ENCODE measurements at places on chromosomes 4 and X. TPM values are rescaled to one million over a fixed set of nuclear protein-coding genes. Genes with fewer than 3 reads are reported as not detected.

- DNase-seq: no peak
These were observed 47.2 kb downstream of the SLC34A2 start for GRCh38 chr4:25702848-25703247.

DNA sequence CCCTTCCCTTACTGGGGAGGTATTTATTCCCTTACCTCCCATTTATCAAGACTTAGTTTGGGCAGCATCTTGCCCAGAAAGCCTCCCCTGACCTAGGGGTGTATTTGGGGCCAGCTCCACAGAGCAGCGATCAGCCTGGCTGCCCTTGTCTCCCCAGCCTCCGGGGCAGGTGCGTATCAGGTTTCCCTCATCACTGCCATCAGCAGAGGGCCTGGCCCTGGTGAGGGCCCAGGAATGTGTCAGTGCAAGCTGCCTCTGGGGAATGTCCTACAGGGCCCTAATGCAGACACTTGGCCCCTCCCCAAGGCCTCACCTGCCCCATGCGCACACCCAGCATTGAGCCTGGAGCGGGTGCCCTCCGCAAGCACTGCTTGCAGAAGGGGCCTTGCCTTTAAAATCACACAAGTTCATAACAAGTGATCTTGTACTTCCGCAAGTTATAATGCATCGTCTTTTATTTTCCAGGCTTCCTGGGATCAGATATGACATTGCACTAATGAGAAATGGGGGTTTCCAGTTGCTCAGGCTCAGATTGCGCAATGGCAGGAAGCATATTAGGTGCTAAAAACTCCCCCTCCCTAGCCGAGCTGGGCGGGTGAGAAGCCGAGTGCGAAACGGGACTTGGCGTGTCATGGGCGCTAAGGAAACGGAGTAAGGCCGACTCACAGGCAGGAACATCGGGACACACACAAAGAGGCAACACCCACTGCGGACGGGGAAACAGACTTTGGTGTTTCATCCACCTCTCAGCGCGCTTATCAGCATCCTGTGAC is 25.4 kb upstream of the AFAP1 start:
- DNase-seq: peak; percentile 52

DNA sequence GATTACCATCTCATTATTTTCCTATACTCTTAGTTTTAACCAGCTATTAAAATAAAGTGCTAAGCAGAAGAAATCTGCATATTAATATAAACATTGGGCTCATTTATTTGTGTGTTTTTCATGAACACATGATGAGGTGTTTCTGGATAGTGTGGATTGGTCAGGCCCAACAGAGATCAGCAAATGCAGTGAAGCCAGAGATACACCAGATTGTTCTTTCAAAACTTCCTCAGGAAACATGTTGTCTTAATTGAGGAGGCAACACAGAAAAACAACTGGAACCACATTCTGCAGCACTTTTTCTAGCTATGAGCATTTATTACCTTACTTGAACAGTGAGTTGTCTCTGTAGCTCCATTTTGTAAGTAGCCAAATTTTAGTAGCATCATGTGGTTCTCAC is 69.9 kb downstream of the PALLD start:
- DNase-seq: no peak

DNA sequence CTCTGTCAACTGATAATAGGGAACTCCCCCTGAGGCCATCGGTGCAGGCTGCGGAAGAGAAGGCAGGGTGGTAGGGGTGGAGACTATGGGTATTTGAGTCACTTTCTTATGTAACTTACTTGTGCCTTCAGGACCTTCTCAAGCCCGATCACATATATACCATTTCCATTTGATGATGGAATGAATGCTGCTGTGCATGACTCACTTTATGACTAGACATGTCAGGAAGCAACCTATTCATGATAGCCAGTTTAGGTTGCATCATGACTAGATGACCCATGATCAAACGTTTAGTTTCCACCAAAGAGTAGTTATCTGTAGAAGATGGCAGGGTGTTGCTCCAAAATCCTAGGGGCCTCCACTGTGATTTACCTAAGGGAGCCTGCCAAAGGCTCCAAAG is 435.5 kb downstream of the DTHD1 start:
- no peak for DNase-seq

DNA sequence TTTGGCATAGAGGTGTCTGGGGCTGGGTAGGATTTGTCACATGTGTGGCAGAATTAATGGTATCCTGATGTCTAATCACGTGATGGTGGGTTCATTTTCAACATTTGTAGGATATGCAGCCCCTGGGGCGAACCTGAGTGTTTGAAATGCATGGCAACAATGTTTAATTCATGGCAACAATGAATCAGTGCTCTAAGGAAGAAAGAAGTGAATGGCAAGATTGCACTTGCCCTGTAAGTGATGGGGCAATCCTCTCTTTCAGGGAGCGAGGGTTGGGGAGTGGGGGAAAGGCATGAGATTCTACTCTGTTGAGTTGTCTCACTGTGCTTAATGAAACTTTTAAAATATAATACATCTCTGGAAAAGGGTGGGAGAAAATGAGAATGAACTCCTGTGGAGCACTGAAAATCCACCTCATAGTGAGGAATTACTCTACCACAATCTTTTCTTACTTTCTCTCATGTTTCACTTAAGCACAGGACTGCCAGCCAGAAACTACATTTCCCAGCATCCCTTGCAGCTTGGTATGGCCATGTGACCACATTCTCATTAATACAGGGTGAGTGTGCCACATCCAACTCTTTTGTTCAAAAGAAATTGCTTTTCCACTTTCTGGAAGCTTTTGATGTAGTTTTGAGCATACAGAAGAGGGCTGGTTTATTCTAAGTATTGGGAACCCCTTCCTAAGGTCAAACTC is 64.0 kb upstream of the PGM2 start:
- DNase-seq: no peak

PRR32 gene
- total RNA-seq: not detected

DNA sequence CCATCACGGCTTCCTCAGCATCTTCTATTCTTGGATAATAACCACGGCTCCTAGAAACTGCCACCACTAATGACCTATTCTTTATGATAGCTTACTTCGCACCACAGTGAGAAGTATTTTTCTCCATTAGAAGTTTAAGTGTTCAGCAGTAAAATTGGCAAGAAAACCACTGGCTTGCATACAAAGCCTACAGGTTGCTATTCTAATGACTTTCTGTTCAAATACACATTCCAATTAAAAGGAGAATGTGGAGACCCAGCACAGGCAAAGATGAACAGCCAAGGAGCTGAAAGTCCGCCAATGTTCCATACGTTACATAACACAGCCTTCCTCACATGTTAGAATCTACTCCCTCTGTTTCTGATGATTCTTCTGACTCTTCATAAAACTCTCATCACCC is 875.0 kb upstream of the PRKX start:
- no peak for DNase-seq

PRDM5 gene
- not detected for total RNA-seq

GRCh38 chr4:11344916-11345315 is 83.8 kb downstream of the HS3ST1 start:
- DNase-seq: no peak

- DNase-seq: no peak
These were observed 66.3 kb downstream of the ABLIM2 start for GRCh38 chr4:8092282-8092681.

GRCh38 chr4:114026447-114026846 is 47.0 kb upstream of the ARSJ start:
- DNase-seq: no peak

GRCh38 chr4:38858097-38858420 is 1.4 kb upstream of the TLR6 start:
- DNase-seq: no peak

DNA sequence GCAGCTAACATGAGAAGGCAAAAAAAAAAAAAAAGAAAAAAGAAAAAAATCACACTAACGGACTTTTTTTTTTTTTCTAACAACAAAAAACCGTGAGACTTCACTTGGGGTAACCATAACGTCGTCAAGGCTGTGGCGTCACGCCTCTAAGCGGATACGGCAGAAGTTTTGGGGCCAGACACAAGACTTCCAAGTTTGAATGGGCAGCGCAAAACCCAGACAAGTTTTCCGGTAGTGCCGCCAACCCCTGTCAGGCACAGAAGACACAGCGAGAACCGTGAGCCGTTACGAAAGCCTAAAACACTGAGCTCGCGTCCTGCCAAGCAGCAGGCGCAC is 556 bp upstream of the SMARCA5 start:
- peak; percentile 93 for DNase-seq

GRCh38 chr4:473570-474457 is 25.1 kb downstream of the ZNF721 start:
- peak; percentile 95 for DNase-seq

DNA sequence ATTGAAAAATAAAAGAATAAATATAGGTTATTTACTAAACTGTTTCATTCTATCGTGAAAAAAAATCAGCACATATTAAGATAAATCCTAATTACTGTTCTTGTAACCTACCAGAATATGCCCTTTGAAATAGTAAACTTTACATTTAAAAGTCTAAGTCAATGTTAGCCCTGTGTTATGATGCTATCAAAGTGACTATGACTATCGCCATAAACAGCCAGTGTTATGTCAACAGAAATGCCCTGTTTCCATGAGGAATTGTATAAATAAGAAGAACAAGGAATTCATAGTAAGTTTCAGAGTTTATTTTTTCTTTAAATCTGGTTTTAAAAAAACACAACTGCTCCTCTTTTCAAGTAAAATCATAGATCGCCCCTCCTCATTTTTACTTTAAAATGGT is 11.4 kb downstream of the NR3C2 start:
- DNase-seq: no peak

DNA sequence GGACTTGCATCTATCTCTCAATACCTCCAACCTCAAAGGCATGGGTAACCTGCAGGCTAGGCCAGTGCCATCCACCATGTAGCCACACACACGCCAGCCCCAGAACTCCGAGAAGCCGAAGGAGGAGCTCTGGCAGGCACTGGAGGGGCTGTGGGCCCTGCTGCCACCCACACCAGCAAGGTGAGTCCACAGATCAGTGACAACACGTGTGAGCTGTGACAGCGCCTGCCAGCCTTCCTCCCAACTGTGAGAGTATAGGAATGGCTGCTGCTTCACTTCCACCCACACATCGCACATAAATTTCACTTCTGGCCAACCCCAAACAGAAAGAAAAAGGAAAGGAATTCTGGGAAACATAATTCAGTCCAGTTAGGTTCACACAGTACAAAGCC is 422.6 kb downstream of the BCOR start:
- DNase-seq: no peak

MTTP gene
- total RNA-seq: 0.75 TPM

GRCh38 chr4:53671757-53672156 is 80.5 kb upstream of the LNX1 start:
- no peak for DNase-seq

DNA sequence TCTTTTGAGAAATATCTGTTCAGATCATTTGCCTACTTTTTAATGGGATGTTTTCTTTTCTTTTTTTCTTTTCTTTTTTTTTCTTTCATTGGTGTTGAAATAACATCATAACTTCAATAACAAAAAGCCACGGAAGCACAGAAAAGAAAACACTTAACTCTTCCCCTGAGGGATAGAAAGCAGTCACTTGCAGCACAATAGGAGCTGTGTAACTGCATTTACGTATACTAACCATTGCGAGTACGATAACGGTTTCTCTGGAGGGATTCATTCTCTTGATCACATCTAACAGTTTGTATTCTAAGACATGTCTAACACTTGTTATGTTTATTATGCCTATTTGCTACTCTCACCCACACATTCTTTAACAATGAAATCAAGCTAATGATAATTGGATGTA is 27.3 kb downstream of the C4orf46 start:
- DNase-seq: no peak

FAM47A gene
- not detected for total RNA-seq

EGFL6 gene
- total RNA-seq: not detected

DNA sequence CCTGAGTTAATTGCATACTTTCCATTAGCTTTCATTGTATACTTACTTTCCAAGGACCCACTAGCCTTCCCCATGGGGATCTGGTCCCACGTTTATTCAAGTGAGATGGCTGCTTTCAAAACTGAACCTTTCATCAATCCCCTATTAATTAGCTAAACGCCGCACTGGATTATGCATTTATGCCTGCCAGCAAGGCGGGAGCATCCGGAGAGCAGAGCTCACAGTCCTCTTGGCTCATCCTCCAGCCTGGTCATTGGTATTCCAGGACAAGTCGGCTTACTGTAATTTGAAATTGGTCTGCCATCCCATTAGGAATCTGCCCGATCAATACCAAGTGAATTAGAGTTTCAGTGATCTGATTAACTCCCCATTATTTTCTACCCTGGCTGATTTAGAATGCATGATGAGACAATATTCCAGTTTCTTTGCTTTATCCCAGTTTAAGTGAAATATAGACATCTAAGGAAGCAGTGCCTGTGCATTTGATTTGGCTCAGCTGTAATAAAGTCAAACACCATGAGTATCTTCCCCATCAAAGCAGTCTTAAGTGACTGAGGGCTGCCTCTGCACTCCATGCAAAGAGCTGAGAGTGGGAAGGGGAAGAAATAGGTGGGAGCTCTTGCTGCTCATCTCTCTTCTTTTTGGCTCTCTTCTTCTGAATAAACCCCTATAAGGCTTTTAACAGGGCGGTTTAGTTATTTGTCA is 411.4 kb downstream of the GPAT3 start:
- no peak for DNase-seq

GRCh38 chr4:40417941-40418340 is 82.8 kb downstream of the CHRNA9 start:
- DNase-seq: no peak

ODAPH gene
- total RNA-seq: 0.47 TPM

DNA sequence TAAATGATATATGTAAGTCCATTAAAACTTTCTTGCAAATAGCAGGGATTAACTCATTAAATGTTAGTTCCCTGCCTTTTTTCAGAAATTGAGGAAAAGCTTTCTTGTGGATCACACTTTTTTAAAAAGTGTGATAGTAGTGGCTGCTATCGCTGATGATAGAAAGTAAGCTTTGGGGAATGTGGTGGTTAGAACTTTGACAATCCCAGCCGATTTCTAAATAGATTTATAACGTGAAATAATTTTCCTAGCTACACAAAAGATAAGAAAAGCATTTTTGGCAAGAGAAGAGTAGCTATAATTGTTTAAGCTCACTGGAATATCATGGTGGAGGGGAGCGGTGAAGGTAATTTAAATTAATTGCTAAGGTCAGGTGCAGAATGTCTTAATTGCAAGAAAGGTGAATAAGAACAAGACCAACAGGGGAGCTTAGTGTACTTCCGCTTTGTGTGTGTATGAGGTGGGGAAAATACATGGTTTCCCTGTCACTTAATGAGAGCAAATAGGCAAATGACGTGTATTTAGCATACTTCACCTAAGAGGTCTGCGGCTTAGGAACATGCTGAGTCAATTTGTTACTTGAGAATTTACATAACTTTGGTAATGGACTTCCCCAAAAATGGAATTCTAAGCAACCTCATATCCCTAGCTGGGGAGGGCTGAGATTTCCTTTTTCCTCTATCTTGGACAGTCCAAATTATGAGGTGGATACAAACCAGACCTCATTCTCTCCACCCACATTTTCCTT is 11.7 kb upstream of the IL21 start:
- DNase-seq: no peak

- no peak for DNase-seq
These were observed 236.4 kb upstream of the HHIP start for GRCh38 chr4:144409525-144409924.

MAGEB1 gene
- not detected for total RNA-seq

DNA sequence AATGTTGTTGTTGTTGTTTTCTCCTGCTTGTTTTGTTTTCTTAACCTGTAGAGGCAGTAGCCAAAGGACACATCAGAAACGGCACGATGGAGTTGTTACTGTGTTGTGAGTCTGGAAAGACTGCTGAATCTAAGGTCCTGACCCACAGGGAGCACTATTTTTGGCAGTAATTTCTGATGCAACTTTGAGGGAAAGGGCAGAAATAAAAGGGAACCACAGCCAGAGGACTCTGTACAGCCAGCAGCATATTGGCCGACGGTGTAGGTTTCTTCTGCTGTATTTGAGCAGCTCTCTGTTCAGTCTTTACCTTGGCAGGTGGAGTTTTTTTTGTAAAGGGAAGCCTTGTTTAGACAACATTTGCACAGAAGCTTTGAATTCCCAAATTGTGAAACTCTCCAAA is 203.0 kb upstream of the GPR101 start:
- no peak for DNase-seq
